Endodermal cell (in vitro differentiated cells): ENCODE measurements at places on chromosomes 16 and 17.

DNA sequence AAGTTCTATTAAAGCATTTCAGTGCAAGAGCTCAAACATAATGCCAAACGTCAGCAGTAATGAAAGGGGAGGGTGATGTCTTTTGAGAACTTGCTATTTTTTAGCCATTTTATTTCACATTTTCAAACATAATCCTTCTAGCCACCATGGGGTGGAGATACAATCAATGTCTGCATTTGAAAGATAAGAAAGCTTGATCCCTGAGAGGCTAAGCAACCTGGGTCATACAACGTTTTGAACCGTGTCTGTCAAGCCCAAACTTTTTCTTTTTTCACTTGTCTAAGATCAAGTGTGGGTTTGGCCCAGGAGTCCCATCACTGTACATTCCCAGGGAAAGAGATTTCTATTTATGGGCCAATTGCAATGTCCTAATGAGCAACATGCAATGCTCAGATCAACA is 331.1 kb downstream of the SLC39A11 start:
- DNase-seq, result no peak

DNA sequence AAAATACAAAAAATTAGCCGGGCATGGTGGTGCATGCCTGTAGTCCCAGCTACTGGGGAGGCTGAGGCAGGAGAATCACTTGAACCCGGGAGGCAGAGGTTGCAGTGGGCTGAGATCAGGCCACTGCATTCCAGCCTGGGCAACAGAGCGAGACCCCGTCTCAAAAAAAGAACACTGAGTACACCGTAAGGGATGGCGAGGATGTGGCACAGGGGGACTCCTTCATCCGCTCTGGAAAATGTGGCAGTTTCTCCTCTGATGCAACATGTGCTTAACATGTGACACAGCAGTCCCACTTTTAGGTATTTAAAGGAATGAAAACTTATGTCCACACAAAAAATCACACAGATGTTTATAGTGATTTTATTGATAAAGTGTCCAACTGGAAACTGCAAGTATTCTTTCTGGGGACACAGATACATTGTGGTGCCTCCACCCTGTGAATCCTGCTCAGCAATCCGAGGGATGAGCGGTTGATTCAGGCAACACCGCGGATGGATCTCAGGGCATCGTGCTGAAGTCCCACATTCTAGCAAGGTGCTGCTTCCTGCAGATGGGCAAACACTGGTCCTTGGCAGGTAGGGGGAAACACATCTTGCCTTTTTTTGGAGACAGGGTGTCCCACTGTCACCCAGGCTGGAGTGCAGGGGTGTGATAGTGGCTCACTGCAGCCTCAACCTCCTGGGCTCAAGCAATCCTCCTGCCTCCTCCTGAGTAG is 3.5 kb upstream of the C16orf95 start:
- no peak for DNase-seq

DNA sequence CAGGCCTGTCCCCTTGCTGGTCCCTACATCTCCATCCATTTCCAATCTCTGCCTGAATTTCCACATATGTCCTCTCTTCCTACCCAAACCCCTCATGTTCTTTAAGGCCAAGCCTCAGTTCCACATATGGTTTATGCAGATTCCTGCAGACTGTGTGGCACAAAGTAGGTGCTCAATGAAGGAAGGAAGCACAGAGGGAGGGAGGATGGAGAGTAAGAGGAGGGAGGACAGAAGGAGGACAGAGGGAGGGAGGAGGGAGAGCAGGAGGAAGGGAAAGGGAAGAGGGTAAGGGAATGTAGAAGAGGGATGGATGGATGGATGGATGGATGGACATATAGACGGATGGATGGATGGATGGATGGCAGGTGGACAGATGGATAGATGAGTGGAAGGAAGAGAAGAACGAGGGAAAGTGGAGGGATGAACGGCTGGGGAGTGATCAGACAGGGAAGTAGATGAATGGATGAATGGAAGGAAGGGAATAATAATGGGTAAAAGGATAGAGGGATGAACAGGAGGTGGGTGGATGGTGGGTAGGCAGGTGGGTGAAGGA is 7.7 kb upstream of the KRT14 start:
- no peak for DNase-seq

GRCh38 chr17:562174-562573 is 152.5 kb downstream of the VPS53 start:
- DNase-seq, result no peak

- no peak for DNase-seq
Observed at GRCh38 chr17:59292174-59292523, 39.3 kb upstream of the YPEL2 start.

DNA sequence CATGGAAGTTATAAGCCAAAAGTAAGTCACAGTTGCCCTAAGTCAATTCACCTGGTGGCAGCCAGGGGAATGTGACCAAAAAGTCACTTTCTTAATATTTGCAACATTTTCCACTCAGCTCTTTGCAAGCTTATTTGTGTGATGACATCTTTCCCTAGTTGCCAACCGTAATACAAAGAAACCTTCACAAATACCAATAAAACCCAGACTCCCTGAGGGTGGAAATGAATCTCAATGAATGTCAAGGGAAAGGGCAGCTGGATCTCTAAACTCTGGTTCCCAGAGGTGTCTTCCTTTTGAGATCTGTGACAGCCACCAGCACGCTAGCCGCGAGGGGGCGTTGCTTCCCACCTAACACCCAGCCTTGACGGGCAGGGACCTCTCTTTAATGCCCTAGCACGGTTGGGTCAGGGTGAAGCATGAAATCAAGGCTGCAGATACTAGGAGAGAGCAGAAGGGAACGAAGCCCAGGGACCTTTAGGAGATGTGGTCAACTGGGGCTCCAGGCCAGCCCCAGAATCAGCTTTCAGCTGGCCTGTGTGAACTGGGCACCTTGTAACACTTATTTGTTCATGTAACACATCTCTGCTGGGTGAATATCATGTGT is 82.2 kb downstream of the CMC2 start:
- DNase-seq, result peak; percentile 95

DNA sequence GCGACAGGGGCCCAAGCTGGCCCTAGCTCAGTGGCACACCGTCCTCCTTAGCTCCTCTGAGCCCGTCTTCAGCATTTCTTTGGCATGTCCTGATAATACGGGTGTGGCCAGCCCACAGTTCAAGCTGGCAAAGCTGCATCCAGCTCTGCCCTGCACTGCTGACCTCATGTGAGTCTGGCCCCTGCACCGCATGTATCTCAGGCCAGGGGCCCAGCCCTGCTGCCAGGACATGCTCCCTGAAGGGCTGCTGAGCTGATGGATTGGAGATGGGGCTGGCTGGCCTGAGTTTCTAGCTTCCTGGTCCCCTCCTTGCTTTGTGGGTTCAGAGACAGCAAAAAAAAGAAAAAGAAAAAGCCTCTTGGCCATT is 2.4 kb downstream of the DOC2B start:
- DNase-seq, result no peak

DNA sequence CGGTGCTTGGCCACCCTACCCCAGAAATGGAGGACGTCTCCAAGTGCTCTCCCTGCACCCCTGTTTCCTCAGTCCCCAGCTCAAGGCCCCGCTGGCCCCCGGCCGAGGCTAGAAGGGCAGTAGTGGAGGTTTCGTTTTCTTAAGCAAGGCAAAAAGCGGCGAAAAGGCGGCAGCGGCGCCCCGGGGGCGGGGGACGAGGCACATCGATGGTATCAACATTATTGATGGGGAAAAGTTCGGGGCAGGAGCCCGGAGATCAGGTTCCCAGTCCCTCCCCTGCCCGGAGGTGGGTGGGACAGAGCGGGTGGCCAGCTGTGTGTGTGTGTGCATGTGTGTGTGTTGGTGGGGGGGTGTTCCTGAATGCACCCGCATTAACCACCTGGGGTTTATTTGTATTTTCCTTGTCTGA is 4.1 kb upstream of the SALL1 start:
- DNase-seq, result peak; percentile 75

DNA sequence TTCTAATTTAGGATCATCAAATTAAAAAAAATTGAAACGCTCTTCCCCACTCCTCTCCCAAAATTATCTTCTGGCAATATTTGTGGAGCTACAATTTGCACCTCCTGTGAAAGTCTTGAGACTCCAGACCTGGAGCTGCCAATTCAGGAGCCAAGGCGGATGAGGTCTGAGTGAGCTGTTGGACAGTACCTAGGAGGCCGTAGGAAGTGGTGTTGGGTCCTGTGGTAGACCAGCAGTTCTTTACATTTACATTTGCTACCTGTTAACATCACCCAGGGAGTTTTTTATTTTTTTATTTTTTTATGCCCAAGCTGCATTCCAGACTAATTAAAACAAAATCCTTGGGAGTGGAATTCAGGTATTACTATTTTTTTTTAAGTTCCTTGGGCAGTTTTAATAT is 271.0 kb downstream of the PHKB start:
- no peak for DNase-seq

DNA sequence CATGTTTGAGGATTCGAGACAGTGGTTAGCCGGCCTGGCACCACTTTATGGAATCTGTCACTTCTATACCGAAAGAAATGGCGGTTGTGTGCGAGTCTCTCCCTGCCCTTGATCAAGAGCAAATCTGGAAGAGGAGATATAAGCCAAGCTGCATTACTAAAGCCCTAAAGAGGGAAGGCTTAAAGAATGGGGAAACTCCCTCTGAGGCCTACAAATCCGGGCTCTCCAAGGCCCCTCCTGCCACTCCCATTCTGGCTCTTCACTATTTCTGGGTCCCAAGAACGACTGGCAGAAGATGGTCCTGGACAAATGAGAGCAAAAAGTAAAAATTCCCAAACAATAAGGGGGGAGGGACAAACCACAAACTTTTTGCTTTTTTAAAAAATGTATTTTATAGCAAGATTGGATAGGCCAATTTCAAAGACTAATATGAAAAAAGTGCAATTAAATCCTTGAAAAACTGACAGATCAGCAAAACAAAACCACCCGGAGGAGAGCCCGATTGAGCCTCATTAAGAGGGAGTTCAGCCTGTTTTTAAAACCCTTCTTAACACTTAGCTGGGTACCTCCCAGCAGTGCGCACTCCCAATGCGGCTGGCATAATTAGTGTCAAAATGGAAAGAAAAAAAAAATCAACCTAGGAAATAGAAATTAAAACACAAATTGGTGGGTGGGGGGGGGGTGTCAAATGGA is 193.5 kb downstream of the ZFHX3 start:
- no peak for DNase-seq

- DNase-seq, result no peak
Observed at GRCh38 chr16:58563775-58564174, 48.5 kb downstream of the SETD6 start.

- peak; percentile 92 for DNase-seq
Observed at GRCh38 chr17:40316571-40317344, 7.8 kb downstream of the RARA start.

DNA sequence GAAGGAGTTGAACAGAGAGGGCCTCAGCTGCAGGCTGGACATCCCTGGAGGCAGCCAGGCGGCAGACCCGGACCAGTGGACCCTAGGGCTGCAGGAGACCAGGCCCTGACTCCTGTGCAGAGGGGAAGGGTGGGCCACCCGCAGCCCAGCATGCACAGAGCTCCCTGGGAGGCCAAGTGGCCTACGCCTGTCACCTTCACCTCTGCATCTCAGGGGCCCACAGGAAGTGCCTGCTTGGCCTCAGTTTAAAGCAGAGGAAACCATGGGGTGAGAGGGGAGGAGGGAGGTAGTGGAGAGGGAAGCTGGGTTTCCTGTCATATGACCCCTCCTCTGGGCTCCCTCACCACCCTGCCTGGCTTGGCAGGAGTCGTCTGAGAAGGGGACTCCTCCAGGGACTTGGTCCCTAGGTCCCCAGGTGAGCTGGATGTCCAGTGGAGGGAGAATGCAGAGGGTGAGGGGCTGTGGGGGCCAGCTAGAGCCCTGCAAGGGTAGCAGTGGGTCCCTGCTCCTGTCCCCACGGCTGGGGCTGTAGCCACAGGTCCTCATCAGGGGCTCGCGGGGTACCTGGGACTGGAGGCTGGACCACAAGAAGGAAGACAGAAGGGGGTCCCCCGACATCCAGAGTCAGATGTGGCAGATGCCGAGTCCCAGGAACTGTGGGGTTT is at the start of gene TMC8:
TMC8 (plus strand) TSS at position 335 of the 665 bp plus-strand sequence. CDS start 818 bp downstream, outside the sequence.
- peak; percentile 83 for DNase-seq

GRCh38 chr16:26505496-26505895 is 561.2 kb upstream of the C16orf82 start:
- no peak for DNase-seq

DNA sequence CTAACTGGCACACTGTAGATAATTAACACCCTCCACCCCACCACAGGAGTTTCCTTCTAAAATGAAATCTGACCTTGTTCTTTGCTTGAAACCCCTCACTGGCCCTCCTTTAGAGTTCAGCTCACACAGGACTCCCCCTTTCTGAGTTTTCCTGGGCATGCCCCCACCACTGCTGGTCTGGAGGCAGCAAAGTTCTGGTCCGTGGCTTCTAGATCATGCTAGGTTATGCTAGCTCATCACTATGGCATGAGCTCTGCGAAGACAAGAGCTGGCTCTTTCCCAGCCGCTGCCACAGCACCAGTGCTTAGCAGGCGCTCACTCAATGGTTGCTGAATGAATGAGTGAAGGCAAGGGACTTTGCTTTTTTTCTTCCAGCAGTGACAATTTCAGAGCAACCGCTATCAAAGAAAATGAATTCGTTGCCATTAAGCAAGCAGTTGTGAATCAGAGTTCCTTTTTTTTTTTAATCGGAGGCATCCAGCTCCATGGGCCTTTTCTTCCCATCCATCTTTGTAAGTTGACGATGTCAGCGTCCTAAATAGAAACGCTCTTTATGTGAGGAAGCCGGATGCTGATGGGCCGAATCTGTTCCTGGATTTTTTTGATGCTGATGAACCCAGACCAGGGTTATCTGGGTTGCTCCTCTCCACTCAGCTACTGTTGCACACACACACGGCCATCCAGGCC is 80.8 kb upstream of the NOL11 start:
- no peak for DNase-seq

- DNase-seq, result no peak
Observed at GRCh38 chr17:55822028-55822427, 71.2 kb downstream of the PCTP start.
